ENCODE measurements at places on chromosomes 2 and 18. TPM values are rescaled to one million over a fixed set of nuclear protein-coding genes. Genes with fewer than 3 reads are reported as not detected.

ARHGEF4 gene
- 0.40 TPM for total RNA-seq

SPDYA gene
- 1.4 TPM for total RNA-seq

DRC1 gene
- not detected for total RNA-seq

LIMS2 gene
- 34.2 TPM for total RNA-seq

FSHR gene
- not detected for total RNA-seq

ASB18 gene
- not detected for total RNA-seq

STPG4 gene
- 0.44 TPM for total RNA-seq

KCNE4 gene
- total RNA-seq = not detected

ZSWIM2 gene
- not detected for total RNA-seq

SPP2 gene
- total RNA-seq = not detected

TSPYL6 gene
- total RNA-seq = not detected

FBXO41 gene
- 20.2 TPM for total RNA-seq

CABYR gene
- 1.3 TPM for total RNA-seq

TNS1 gene
- total RNA-seq = 13.5 TPM

NR4A2 gene
- 1.7 TPM for total RNA-seq

PROM2 gene
- total RNA-seq = 0.42 TPM

STAT4 gene
- 84.4 TPM for total RNA-seq

GNLY gene
- 72.9 TPM for total RNA-seq

TRIM54 gene
- total RNA-seq = not detected

SERPINB13 gene
- total RNA-seq = not detected

OSGEPL1 gene
- total RNA-seq = 7.8 TPM

OST4 gene
- total RNA-seq = 309 TPM

SP140 gene
- total RNA-seq = 53.3 TPM

KCNG2 gene
- total RNA-seq = not detected

PLGLB2 gene
- total RNA-seq = 3.5 TPM

IL36A gene
- total RNA-seq = not detected

SLC16A14 gene
- 0.27 TPM for total RNA-seq

TUBA4B gene
- not detected for total RNA-seq

MOCOS gene
- 0.05 TPM for total RNA-seq

NAT8 gene
- not detected for total RNA-seq

RTKN gene
- 0.62 TPM for total RNA-seq

FAP gene
- total RNA-seq = not detected

REG1B gene
- total RNA-seq = not detected

MROH2A gene
- not detected for total RNA-seq

SEPTIN2 gene
- total RNA-seq = 211 TPM

STON1 gene
- total RNA-seq = 2.1 TPM

ARL4C gene
- 300 TPM for total RNA-seq

HMSD gene
- 1.0 TPM for total RNA-seq

GCA gene
- total RNA-seq = 11.8 TPM

SCG2 gene
- 0.08 TPM for total RNA-seq

All from activated CD4-positive, alpha-beta T cell treated with anti-CD3 and anti-CD28 coated beads, Interleukin-2, amount 10 ng/mL, durations not matched to agents 7 days and 5 days (primary cell).